ENCODE measurements at places on chromosomes 4 and X. TPM values are rescaled to one million over a fixed set of nuclear protein-coding genes. Genes with fewer than 3 reads are reported as not detected.

The MAGEA3 gene
- not detected for total RNA-seq

The GC gene
- not detected for total RNA-seq

The KCTD8 gene
- not detected for total RNA-seq

The TMA16 gene
- total RNA-seq: 6.2 TPM

The NUDT10 gene
- not detected for total RNA-seq

DNA sequence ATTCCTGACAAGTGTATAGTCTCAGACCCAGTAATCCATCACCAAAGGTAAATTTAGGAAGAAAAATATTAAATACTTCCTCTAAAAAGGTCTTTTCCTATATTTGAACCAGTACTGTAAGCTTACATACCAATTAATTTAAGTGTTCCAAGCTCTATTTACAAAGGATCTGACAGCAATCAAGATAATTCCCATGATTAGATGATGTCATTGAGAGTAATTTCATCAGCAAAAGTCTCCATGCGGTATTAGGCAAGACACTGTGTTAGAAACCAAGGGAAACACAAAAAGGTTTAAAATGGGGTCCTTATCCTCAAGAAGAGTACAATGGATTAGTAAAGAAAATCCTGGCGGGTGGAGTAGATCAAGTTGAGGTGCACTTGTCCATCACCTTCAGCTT is 198.5 kb downstream of the PRDM5 start:
- no peak for DNase-seq

- DNase-seq: no peak
These were observed 224.8 kb downstream of the STIM2 start for GRCh38 chr4:27085396-27085795.

DNA sequence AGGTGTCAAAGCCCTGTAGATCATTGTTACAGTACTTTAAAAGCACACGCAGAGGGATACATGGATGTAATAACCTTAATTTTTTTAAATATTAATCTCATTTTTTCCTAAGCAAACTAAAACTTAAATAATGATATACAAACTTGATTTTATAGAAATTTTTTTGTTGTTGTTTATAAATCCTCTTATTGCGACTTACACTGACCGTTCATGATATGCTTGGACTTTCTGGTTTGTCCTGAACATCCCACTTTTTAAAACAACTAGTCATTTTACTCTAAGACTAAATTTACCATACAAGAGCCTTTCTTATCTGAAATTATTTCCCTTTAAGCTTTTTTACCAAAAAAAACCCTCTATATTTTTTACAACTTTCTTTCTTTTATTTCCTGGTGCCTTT is 2106.0 kb downstream of the PCDH7 start:
- DNase-seq: no peak

DNA sequence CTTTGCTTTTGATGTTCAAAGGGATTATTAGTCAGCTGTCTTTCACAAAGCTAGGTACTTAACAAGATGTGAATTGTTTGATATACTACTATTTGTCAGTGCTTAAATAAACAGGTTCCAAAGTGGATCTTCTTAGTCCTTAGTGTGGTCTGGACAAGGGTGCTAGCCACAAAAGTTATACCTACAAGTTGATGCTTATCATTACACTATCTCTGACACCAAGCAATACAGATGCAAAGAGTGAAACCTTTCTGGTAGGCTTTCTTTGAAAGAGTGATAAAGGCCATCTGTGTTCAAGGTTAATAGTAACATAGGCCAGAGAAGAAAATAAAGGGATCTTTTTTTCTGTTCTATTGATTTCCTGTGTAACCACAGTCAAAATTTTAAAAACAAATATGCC is 12.2 kb upstream of the RBPJ start:
- DNase-seq: no peak

GRCh38 chrX:8033175-8033574 is 106.0 kb upstream of the PNPLA4 start:
- DNase-seq: no peak

Data from CD4-positive, alpha-beta T cell (primary cell).